ENCODE measurements at places on chromosomes 7 and 10.

DNA sequence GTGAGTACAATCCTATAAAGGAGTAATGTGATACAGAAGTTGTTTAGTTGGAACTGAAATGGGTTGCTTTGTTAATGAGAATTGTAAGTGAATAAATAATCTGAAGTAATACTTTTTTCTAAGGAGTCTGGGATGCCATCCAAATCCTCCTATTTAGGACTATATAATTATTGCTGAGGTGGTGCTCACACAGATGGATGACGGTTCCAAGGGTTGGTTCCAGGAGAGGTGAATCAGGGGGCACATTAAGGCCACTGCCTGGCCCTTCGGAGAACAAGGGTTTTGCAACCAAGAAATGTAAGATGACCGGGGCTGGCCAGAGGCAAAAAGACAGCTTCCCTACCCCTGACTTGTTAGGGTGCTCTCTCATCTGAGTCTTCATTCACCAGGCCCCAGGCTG, 352.7 kb downstream of the PHTF2 start:
- DNase-seq: no peak

- DNase-seq: no peak
Measured at GRCh38 chr10:42532996-42533395, 105.4 kb downstream of the ZNF33B start.

GRCh38 chr10:113135025-113135424, 185.0 kb downstream of the TCF7L2 start:
- no peak for DNase-seq

- no peak for DNase-seq
Measured at GRCh38 chr7:51301806-51302205, 14.8 kb downstream of the COBL start.

GRCh38 chr7:127150543-127150942, 102.2 kb downstream of the GRM8 start:
- DNase-seq: no peak

GRCh38 chr10:14904316-14904732, 25.7 kb downstream of the SUV39H2 start:
- DNase-seq: no peak

- no peak for DNase-seq
Measured at GRCh38 chr10:31011017-31011664, 20.5 kb downstream of the ZNF438 start.

DNA sequence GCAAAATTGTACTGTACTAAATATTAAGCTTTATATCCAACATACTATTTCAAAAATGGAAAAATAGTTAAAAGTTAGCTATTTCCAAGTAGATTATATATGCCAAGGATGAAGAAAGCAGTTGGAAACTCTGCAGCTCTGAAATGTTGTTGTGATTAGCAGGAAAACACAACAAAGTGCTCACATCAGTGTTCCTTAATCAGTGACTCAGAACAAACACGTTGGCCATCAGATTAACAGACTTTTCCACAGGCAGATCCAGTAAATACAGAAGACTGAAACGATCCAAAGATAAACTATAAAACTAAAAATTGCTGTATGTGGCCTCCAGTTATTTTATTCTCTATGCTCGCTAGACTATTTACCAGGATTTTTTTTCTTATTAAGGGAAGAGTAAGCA, 99.6 kb upstream of the SEMA3D start:
- no peak for DNase-seq

DNA sequence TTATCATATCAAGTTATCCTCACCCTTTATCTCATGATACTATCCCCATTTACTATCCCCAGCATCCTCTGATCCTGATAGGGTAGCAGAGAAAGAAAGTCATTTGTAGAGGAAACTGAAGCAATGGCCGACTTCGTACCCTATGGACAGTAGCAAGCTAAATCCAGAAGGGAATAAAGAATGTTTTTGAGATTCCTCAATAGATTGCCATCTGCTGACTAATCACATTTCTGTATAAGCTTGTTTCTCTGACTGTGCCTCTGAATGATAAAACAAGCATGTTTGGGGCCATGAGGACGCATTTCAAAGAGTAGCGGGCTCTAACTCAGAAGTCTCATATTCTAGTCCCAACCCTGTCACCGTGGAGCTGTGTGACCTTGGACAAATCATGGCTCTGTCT, 13.2 kb upstream of the FAM107B start:
- DNase-seq: no peak

DNA sequence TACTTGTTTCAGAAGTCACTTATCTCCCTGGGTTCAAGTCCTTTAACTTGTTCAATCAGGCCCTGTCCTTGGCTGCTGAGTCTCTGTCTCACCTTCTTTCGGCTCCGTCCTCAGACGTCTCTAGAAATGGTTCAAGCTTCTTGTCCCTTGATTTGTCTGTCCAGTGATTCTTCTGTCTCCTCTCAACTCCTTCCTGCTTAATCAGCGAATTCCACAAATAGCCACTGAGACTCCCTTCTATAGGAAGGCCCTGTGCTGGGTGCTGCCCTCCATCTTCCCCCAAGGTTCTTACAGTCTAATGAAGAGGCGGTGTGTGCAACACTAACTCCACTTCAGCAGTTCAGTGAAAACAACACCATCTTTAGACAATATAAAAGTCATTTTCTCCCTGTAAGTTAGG, 12.7 kb downstream of the FAM241B start:
- no peak for DNase-seq

GRCh38 chr7:142188846-142189245, 69.0 kb downstream of the PRSS58 start:
- no peak for DNase-seq

DNA sequence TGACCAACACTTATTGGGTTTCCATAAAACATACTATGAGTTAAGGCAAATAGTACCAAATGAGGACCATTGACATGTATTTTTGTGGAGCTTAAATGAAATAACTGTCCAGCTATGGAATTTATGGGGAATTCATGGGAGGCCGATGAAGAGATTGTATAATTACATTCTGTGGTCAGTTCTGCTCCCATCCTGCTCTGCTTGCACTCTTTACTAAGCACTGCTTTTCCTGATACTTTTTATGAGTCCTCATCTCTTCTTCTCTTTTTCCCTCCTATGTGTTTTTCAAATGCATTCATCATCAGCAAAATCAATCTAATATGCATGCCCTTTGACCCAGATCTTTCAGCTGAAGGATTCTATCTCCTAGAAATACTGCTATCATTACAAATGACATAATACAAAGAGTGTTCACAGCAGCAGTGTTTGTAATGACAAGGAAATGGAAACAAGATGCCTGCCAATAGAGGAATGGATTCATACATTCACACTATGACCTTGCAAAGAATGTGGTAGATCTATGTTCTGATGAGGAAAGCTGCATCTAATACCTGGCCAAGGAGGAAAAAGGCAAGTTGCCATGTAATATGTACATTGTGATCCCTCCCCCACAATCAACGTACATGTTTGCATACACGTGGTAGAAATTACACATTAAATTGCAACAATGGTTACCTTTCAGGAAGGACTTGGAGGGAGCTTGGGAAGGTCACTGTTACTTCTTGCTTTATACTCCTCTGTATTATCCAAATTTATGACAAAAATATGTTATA, 73.9 kb downstream of the PCGF5 start:
- DNase-seq: no peak

DNA sequence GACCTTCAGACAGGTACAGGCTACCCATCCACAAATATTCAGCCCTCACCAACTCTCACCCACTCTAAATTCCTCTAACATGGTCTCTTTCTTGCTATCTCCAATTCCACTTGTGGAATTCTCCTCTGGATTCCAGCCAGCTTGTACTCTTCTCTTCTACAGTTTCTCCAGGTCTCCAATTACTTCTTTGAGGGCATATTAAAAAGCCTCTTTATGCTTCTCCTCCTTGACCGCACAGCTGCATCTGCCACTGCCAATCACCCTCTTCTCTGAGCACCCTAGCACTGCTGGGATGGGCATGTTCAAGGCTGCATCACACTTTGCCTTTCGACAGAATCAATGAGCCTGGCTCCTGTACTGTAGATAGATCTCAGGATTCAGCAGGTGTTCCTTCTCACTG, 101.5 kb upstream of the ANKRD1 start:
- no peak for DNase-seq

DNA sequence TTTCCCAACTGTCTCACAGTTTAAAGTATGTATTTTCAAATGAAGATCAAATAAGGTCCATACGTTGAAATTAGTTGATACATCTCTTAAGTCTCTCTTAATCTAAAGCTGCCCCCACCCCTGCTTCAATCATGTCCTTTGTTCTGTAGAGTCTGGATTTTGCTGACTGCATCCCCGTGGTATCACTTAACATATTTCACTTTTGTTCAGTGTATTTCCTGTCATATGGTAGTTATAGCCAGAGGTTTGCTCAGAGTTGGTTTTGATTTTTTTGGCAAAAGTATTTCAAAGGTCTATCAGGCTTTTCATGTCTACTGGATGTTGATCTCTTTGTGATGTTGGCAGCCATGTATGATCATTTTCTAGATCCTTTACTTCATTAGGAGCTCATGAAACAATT, 54.4 kb upstream of the ARID5B start:
- DNase-seq: no peak

- DNase-seq: no peak
Measured at GRCh38 chr7:87850836-87851593, 25.1 kb downstream of the SLC25A40 start.

GRCh38 chr7:97015756-97016380, 8.8 kb downstream of the DLX5 start:
- no peak for DNase-seq

- DNase-seq: no peak
Measured at GRCh38 chr7:84665339-84665738, 470.8 kb upstream of the SEMA3A start.

DNA sequence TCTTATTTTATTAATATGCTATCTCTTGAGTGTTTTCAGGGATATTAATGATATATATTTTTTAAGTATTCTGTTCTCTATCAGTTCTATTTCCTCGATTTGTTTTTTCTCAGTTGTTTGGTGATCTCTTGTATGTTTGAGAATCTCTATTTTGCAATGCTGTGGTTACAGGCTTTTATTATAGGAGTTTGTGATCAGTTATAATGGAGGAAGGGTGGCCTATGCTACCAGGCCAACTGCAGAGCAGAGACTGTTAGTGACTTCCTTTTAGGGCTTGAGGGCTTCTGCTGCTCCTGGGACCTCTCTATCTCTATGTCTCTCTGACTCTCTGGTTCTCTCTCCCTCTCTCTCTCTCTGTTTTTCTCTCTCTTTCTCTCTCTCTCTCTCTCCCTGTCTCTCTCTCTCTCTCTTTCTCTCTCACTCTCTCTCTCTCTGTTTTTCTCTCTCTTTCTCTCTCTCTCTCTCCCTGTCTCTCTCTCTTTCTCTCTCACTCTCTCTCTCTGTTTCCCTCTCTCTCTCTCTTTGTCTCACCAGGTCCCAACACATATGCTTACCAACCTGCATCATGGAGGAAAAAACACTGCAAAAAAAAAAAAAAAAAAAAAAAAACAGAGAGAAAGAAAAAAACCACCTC, 69.4 kb upstream of the CAV2 start:
- DNase-seq: no peak

DNA sequence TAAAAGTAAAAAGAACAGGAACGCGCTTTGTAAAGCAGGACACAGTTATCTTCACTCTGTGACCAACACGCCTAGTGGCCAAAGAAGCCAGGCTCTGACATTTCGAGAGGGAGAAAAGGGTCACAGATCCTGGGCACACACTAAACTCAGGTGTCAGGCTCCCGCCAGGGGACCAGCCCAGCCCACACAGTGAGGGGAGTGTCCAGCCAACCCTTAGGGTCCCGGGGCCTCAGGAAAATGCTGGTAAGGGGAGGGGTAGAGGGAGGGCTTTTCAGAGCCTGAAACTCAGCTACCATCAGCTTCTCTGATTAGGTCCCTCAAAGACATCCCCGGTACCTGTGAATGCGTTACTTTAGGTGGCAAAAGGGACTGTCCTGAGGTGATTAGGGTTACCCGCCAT, 16.6 kb downstream of the ANXA11 start:
- no peak for DNase-seq

- no peak for DNase-seq
Measured at GRCh38 chr7:155881471-155882350, 69.4 kb upstream of the SHH start.

- no peak for DNase-seq
Measured at GRCh38 chr7:155414547-155415492, 43.1 kb upstream of the EN2 start.

- DNase-seq: no peak
Measured at GRCh38 chr7:13731643-13732042, 257.8 kb downstream of the ETV1 start.

GRCh38 chr7:87219545-87220025, at the start of gene TMEM243:
TMEM243 (minus strand) TSS chr7:87219732; CDS start chr7:87219503, 229 bp downstream.
- DNase-seq: peak; percentile 81

- no peak for DNase-seq
Measured at GRCh38 chr10:121566755-121567154, 31.5 kb downstream of the FGFR2 start.

GRCh38 chr7:35004531-35005095, 32.7 kb downstream of the DPY19L1 start:
- DNase-seq: no peak

- no peak for DNase-seq
Measured at GRCh38 chr7:113890331-113891030, 28.3 kb downstream of the PPP1R3A start.

DNA sequence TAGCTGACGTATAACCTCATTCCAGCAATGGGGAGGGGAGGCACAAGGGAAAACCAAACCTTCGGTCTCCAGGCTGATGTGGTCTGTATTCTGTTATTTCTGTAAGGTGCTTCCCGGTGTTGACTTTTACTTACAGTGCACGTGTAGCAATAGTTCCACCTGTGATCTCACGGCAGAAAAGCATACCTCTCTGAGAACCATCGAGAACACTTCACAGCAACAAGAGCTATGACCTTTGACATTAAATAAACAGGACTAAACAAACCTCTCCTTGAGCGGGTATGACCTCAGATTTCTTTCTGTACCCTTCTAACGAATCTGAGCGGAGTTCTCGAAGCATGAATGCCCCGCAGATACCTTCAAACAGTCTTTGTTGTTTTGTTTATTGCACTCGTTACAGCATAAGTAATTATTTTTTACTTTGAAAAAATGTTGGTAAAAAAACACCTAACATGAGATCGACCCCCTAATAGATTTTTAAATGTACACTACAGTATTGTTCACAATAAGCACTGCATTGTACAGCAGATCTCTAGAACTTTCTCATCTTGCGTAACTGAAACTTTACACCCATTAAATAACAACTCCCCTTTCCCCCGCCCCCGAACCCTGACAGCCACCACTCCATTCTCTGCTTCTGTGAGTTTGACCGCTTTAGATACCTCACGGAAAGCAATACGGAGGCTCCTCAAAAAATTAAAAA, 282.3 kb downstream of the GATA3 start:
- no peak for DNase-seq

DNA sequence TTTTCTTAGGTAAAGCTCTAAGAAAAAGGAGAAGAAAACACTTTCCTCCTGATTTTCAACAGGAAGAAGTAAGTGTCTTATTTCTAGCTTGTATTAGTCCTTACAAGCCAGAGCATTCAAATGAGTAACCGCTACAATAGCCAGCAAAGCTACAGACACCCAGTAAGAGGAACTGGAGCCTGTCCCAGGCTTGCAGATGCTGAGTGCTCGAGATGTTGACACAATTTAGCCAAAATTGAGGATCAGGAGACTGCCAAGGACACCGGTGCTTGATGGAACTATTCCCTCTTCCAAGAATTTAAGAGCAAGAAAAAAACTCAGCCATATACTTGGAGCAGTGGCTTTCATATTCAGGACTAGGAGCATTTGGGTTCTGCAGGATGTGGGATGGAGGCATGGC, 149.3 kb upstream of the DPP6 start:
- DNase-seq: no peak

- no peak for DNase-seq
Measured at GRCh38 chr10:60266513-60266912, 123.2 kb downstream of the ANK3 start.

All from activated CD8-positive, alpha-beta memory T cell treated with anti-CD3 and anti-CD28 coated beads for 4 hours (primary cell).